ENCODE measurements at places on chromosomes 1 and 21.

DNA sequence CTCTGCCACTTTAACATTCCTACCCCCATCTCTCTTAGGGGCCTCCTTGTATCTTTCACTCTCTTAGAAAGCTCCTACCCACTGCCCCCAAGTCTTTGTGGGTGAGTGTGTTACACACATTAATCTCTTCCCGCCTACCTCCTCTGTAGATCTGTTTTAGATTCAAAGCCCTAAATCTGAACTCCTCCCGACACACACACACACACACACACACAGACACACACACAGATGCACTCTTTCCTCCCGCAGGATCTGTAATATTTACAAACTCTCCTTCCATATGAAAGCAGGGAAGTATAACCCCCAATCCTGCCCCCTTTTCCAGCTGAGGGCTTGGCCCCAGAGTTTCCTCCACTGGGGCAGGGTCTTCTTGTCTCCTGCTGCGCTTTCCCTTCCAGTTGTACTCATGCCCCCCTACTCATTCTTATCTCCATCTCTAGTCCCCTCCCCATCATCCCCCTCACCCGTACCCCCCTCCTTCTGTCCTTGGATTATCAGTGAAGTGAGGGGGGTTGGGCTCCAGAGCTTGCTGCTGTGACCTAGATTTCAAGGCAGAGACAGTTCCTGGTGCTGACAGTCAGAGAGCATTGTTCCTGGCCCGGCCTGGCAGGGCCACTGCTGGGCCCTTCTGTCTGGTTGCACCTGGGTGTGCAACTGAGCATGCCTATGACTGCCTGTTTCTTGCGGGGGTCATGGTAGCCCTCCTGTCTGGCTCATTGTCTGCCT is 4.3 kb downstream of the PEA15 start:
- no peak for DNase-seq

DNA sequence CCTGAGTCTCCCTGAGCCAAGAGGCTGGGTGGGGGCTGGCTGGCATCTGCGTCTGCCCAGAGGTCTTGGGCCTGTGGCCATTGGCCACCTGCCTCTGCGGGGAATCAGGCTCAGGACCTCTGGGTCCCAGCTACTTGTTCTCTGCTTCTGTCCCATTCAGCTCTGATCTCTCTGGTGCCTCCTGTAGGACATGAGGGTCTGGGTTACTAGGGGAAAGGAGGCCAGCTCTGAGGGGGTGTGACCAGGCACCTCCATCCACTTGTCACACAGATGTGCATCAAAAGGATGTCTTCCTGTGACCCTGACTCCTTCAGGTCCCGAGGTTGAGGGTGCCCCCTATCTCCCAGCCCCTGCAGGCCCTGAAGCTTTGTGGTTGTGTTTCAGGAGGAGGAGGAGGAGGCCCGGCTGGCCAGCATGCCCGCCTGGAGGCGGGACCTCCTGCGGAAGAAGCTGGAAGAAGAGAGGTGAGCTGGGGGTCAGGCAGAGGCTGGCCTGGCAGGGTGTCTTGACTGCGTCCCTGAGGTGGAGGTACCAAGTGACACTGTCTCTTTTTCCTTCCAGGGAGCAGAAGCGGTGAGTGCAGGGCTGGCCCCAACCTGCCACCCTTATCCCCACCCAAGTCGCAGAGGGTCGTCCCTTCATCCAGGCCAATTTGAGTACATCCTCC is 9.0 kb downstream of the TNFRSF25 start:
- no peak for DNase-seq

GRCh38 chr1:184789884-184790283 is 35.2 kb upstream of the EDEM3 start:
- no peak for DNase-seq

- no peak for DNase-seq
These were observed 75.2 kb downstream of the PLPPR5 start for GRCh38 chr1:98929437-98929836.

DNA sequence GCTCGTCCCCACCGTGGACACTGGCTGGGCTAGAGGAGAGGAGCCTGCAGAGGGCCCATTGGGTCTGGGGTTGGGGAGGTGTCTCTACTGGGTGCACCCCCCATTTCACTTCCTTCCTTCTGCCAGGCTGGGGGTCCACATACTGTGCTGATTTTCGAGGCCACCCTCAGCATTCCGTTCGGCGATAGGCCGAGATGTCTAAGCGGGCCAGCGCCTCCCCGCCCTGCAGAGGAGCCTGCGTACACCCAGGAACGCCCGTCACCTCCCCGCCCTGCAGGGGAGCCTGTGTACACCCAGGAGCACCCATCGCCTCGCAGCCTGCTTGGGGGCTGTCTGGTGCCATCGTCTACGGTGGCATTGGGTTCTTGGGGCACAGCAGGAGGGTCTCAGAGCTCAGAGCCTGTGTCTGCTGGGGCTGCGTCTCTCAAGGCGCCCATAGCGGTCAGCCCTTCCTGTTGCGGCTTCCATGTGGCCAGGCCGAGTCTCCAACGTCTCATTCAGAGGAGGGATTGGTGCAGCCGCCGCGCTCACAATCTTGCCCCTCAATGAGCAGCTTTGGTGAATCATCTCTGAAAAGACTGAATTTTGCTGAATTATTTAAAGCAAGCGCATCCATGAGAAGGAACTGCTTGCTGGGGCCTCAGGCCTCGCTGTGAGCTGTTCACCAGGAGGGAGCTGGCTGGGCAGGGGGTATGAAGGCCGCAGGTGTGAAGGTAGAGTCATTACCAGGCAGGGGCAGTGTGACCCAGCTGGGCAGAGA is 30.7 kb upstream of the AGPAT3 start:
- no peak for DNase-seq

DNA sequence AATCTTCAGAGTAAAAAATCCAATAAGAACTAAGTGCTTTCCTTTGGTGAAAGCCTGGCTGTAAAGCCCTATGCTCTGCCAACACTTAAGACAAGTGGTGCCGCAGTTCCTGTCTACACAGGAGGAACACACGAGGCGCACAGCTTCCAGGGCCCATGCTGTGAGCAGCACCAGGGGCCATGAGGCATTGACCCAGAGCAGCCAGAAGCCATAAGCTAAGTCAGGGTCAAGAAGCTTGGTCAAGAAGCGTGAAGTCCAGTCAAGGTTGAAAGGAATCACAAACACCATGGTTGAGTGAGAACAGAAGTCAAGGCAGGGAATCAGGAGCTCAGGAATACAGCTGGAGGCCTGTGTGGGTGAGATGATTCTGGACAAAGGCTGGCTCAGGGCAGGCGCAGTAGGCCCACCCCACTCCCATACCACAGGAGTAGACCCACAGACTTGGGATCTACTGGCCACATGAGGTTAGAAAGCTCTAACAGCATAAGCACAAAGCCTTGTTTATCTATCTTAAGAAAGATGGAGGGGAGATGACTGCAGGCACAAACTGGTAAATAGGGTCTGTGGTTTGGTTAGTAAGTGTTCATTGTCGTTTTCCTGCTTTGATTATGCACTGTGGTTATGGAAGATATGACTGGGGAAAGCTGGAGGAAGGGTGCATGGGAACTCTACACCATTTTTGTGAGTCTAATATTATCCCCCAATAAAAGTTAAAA is 42.9 kb upstream of the RCAN3 start:
- no peak for DNase-seq

GRCh38 chr1:29134695-29135028 is 11.0 kb upstream of the TMEM200B start:
- no peak for DNase-seq

DNA sequence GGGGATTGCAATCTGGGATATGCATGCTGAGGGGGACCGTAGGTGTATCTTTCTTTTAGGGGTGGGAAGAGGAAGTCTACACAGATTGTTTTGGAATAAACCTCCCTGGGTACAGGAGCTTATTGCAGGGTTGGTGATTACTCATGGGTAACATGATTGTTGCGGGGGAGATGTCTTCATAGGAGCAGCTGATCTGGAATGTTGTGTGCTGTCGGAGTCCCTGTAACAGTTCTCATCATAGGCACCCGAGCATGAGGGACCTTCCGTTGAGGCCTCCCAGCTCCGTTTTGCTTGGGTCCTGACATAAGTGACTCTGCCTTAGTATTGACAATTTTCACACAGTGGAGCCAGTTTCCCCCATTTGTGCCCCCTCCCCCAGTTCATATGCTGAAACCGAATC is 4.2 kb upstream of the PRXL2B start:
- DNase-seq: no peak

DNA sequence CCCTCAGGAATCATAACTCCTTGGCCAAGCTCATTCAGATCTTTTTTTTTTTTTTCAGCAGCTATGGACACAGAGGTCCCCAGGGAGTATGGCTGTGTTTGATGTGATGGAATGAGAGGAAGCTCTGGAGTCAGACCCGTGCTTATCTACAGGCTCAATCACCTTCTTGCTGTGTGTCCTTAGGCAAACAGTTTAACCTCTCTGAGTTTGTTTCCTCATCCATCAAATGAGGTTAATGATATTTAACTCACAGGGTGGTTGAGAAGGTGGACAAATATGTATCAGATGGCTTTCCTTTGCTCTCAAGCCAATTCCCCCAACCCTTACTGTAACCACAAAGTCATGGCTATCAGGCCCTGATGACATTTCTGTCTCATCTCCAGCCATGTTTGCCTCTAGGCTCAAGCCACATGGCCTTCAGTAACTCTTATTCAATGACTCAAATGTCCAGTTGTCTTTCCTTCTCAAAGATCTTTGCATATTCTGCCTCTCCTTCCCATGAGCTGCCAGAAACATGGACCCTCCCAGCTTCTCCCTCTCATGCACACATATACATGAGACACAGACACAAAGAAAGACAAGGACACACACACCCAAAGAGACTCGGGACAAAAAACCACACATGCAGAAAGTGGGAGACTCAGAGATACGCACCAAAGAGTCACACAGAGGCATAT is 303.5 kb upstream of the KAZN start:
- DNase-seq: no peak

GRCh38 chr1:151897991-151898431 is 11.3 kb downstream of the THEM4 start:
- no peak for DNase-seq

DNA sequence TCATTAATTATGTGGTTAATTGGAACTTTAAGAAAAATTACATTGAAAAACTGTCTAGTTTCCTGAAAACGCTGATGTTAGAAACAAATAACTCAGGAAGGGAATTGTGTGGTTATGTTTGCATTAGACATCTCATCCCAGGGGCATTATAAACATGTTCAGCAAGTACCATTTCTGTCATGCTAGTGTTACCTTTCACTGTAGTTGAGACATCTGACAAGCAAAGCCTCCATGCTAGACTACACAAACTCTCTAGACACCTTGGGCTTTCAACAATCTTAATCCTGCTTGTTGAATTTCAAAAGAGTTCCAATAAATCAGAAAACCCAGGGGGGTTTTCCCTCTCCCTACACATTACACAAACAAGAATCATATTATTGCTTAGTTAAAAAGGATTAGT is 536.8 kb downstream of the KCNT2 start:
- DNase-seq: no peak

DNA sequence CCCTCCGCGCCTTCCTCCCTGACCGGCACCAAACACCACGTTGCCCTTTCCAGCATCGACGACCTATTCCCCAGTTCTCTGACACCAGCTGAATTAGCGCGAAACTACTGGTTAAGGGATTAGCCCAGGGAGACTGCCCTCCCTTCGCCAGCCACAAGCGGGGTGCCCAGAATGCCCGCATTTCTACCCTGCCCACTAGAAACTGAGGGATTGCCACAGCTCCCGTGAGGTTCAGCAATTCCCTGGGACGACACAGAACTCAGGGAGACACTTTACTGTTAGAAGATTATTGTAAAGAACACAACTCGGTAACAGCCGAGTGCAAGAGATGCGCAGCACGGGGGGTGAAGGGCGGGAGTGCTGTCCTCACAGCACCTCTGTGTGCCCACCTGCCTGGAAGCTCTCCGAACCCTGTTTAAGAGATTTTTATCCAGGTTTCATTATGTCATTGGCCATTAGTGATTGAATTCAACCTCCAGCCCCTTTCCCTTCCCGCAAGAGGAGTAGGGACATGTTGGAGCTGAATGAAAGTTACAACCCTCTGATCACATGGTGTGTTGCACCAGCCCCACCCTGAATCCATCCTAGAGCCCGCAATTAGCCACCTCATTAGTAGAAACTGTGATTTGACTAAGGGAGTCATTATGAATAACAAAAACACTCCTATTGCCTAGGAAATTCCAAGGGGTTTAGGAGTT is 15.8 kb upstream of the RIPPLY3 start:
- no peak for DNase-seq

- no peak for DNase-seq
These were observed 705.3 kb upstream of the CHRM3 start for GRCh38 chr1:238681021-238681420.

GRCh38 chr1:28631713-28632112 is 11.2 kb downstream of the TAF12 start:
- no peak for DNase-seq

- no peak for DNase-seq
These were observed 256.9 kb upstream of the DUSP10 start for GRCh38 chr1:221998781-221999180.

DNA sequence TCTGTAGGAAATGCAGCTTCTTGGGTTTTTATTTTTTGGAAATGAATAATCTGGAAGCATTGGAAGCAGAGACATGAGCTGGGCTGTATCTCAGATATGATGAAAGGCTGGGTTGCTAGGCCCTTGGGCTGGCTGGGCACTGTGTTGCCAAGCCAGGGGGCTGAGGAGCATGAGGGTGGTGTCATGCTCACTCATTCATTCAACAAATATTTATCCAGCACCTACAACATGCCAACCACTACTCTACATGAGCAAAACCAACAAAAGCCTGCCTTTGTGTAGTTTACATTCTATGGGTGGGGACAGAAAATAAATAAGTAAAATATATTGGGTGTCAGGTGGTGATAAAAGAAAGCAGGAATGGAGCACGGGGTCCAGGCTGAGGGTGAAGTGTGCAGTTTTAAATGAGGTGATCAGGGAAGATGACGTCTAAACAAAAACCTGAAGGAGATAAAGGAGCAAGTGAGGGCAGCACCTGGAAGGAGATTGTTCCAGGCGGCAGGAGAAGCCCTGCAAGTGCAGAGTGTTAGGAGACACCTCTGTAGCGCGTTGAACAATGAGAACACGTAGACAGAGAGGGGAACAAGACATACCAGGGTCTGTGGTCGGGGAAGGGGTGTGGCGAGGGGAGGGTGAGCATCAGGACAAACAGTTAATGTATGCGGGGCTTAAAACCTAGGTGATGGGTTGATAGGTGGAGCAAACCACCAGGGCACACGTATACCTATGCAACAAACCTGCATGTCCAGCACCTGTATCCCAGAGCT is 10.9 kb downstream of the TAGLN2 start:
- DNase-seq: no peak

GRCh38 chr1:48644190-48644900 is 132.3 kb downstream of the BEND5 start:
- DNase-seq: no peak

- no peak for DNase-seq
These were observed 10.8 kb upstream of the UBXN10 start for GRCh38 chr1:20174937-20175666.

DNA sequence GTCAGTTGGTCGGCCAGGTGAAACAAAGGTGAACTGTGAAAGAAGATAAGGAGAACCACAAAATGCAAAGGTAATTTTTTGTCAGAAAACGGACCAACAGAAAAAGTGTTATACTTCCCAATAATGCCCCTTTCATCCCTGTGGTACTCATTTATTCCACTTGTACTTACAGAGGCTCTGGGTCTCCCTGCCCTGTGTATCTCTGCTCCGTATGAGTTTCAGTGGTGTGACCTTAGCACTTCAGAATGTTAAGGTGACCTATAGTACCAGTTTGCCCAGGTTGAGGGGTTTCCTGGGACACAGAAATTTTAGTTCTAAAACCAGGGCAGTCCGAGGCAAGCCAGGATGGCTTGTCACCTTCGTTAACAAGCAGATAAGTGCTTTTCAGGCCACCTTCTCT is 254.8 kb downstream of the OLFM3 start:
- no peak for DNase-seq

- DNase-seq: no peak
These were observed 117.2 kb upstream of the JUN start for GRCh38 chr1:58901008-58901407.
